Ovary (tissue), 10 donors: ENCODE measurements at places on chromosomes 13 and 19. TPM values are rescaled to one million over a fixed set of nuclear protein-coding genes. Genes with fewer than 3 reads are reported as not detected.

NOVA2 gene
- 1.3 TPM for total RNA-seq

NMRK2 gene
- not detected for total RNA-seq

ZNF865 gene
- 5.4 TPM for total RNA-seq

ZNF43 gene
- total RNA-seq: 16.4 TPM

ODAD3 gene
- 0.47 TPM for total RNA-seq

DNA sequence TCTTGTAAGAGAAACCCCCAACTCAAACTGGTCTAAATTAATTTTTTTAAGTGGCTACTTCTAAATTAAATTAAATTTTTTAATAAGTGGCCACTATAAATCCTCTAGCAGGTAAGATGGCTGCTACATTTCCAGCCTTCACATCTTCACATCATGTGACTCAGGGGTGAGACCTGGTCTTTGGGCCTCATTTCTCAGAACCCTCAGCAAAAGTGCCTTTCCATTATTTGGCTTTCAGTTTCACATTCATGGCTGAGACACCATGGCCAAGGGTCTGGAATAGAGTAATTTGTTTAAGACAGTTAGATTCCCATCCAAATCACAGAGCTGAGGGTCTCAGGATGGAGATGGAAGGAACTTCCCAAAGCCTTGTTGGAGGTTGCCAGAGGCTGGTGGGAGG lies 47.5 kb downstream of the DCT start:
- no peaks in the 10 kb centered on the region for H3K4me1 ChIP-seq
- no peaks in the 10 kb centered on the region for H3K27me3 ChIP-seq
- H3K36me3 ChIP-seq: no peaks in the 10 kb centered on the region
- no peak for DNase-seq

- peaks cover 6% of the 10 kb centered on the region for H3K4me1 ChIP-seq
- no peaks in the 10 kb centered on the region for H3K36me3 ChIP-seq
- H3K27me3 ChIP-seq: no peaks in the 10 kb centered on the region
- DNase-seq: no peak
- H3K27ac ChIP-seq: no peak overlapping the region
- no peak overlapping the region for H3K4me3 ChIP-seq
Observed at GRCh38 chr19:50514346-50515167, 844 bp upstream of the ASPDH start.

GRCh38 chr19:45437328-45437727 lies 13.6 kb upstream of the ERCC1 start:
- H3K27me3 ChIP-seq: no peaks in the 10 kb centered on the region
- no peaks in the 10 kb centered on the region for H3K36me3 ChIP-seq
- peaks cover 3% of the 10 kb centered on the region for H3K4me1 ChIP-seq
- DNase-seq: no peak

DNA sequence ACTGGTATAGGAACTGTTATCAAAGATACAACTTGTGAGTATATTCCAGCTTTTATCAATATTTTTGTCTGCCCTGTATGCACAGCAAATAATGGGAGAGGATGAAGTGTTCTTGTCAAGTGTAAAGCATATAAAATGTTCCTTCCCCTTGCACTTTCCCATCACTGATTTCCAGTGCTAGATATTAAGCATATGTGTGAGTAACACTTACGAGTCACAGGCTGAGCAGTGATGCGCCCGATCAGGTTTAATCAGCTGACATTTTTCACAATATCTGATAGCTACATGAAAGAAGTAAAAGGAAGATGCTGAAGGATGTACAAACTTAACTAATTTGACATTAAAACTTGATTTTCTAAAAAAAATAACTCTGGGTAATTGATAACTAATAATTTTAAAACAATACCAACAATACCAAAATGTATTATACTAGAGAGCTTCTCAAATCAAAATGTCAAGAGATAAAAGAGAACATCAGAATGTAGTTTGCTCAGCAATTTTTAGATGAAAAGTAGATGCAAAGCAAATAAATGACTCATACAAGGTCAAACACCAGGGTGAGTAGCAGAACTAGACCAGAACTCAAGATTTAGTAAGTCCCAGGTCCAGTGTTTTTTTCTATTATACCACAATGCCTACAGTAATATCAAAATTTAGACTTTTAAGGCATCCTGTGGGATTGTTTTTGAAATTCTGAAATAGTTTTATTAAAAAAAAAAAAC lies 56.4 kb downstream of the ZDHHC20 start:
- no peak overlapping the region for H3K27ac ChIP-seq
- H3K36me3 ChIP-seq: no peaks in the 10 kb centered on the region
- H3K4me3 ChIP-seq: no peak overlapping the region
- DNase-seq: no peak

DNA sequence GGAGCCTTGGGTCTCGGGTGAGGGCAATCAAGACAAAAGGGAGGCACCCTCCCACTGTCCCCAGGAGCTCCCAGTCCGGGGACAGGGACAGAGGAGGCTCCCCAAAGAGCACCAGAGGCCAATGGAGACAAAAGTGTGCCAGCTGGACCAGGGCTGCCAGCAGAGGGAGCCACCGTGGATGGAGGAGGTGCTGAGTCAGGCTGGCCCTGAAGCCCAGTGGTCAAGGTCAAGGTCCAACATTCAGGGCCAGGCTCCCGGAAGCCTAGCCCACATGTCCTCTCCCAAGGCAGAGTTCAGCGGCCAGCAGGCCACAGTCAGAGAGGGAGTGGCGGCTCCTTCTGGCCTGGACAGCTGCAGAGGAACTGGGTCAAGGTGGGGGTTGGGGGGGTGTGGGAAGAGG lies 8.4 kb downstream of the COL5A3 start:
- peak; percentile 57 for DNase-seq
- H3K4me3 ChIP-seq: no peak overlapping the region
- no peak overlapping the region for H3K27ac ChIP-seq
- no peaks in the 10 kb centered on the region for H3K36me3 ChIP-seq
- H3K4me1 ChIP-seq: peaks cover 2% of the 10 kb centered on the region
